Stimulated activated CD8-positive, alpha-beta memory T cell treated with anti-CD3 and anti-CD28 coated beads, Interleukin-7, amount 100 ng/mL, for 4 hours (primary cell): ENCODE measurements at places on chromosomes 1 and 21.

DNA sequence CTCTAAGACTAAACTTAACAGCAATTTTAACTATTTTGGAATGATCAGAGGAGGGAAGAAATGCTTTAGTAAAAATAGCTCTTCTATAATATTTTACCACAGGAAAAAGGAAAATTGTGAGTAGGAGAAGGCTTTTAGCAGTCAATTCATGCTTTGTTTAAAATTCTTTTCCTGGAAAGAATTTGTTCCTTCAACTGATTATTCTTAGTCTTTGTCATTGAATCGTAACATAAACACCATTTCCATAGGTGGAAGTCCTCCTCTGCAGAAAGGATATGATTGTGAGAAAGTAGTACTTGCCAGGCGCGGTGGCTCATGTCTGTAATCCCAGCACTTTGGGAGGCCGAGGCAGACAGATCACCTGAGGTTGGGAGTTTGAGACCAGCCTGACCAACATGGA, 11.9 kb upstream of the ACTA1 start:
- no peak for DNase-seq

GRCh38 chr1:93659822-93660503, 21.7 kb downstream of the BCAR3 start:
- DNase-seq, result no peak

- no peak for DNase-seq
Observed at GRCh38 chr1:21894034-21894881, 42.9 kb downstream of the HSPG2 start.

DNA sequence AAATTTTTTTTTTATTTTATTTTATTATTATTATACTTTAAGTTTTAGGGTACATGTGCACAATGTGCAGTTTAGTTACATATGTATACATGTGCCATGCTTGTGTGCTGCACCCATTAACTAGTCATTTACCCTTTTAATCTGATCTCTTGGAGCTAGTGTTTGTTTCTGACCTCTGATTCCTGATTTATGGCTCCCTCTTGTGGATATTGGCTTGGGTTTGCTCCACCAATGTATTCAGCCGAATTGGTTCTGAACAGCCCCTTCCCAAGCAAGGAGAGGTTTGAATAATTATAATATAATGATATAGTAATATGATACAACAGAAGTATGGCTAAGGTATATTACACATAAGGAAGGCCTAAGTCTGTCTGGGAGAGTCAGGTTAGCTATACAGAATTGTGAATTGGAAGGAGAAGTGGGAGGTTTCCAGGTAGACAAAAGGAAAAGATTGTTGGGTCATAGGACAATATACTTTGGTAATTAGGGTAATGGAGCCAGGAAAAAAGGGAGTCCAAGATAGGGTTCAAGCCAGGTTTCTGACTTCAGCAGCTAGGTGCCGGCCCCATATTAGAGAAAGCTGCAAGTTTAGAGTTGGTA, 53.1 kb upstream of the HMCN1 start:
- no peak for DNase-seq

- DNase-seq, result no peak
Observed at GRCh38 chr1:23763041-23763577, 15.1 kb upstream of the PITHD1 start.

DNA sequence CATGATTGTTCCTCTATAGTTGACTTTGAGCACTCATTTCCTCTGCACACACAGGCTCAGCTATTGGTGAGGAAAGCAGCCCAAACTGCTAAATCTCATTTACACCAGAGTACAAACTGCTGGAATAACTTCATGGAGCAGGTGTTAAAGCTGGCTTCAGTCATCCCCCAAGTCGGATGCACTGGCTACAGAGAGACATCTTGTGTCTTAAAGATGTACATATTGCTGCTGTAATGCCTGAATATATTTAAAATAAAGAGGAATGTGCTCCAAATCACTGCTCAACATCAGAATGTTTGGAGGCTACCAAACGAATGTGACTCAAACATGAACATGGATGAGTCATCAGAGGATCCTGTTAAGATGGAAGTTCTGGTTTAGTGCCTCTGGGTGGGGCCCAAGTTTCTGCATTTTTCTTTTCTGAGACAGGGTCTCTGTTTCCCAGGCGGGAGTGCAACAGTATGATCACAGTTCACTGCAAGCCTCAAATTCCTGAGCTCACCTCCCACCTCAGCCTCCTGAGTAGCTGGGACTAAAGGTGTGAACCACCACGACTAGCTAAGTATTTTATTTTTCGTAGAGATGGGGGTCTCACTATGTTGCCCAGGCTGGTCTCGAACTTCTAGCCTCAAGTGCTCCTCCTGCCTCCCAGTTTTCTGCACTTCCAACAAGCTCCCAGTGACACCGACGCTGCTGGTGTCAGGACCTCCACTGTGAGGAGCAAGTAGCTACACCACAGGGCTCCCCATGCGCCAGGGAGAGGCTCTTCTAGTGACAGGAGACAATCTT, 79.0 kb upstream of the KRTAP19-8 start:
- DNase-seq, result no peak

DNA sequence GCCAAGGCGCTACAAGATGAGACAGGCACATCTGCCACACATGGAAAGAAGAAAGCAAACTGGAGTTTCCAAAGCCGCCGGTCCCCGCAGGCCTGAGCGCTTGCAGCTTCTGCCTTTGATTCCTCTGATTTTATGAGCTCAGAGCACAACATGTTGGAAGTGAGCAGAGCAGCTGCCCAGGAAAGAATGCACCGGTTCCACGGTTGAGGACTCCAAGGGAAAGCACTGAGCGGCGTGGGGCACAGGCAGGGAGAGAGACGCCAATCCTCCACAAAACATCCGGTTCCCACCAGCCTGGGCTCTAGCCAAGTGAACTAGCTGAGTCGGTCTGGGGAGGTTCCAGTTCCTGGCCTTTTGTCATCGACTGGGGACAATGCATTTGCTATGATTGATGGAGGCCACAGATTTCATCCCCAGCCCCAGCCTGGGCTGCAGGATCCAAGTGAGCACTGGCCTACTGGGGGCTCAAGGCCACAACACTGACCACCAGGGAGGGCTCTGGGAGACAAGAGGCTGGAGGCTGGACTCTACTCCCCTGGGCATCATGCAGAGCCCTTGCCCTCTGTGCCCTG, 253.1 kb upstream of the IRF2BP2 start:
- DNase-seq, result no peak

GRCh38 chr1:166302989-166303758, 136.4 kb upstream of the FAM78B start:
- no peak for DNase-seq

DNA sequence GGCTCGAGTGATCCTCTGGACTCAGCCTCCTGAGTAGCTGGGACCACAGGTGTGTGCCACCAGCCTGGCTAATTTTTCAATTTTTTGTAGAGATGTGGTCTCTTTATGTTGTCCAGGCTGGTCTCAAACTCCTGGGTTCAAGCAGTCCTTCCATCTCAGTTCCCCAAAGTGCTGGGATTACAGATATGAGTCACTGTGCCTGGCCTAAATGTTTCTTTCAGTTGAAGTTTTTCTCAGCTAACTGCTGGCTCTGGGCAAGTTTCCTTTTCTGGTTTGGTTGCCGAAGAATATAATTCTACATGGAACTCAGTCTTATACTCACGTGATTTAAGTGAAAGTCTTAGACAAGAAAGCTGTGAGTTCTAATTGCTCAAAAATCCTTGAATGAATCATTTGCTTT, 57.0 kb downstream of the SASS6 start:
- no peak for DNase-seq

DNA sequence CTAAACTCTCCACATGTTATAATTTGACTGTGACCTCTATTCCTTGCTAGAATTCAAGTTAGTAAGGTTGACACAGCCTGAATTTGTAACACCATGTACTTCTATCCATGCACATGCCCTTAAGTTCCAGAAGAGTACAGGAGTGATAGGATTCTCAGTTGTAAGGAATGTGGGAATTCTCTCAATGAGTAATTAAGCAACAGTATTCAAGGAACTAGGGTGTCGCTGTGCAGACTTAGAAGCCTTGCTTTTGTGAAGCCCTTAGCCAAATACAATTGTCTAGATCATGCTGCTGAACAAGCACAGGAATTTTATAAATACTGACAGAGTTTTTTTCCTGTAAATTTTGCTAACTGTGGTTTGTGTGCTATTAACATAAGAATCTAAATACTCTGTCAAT, 276.3 kb upstream of the PTBP2 start:
- DNase-seq, result no peak

DNA sequence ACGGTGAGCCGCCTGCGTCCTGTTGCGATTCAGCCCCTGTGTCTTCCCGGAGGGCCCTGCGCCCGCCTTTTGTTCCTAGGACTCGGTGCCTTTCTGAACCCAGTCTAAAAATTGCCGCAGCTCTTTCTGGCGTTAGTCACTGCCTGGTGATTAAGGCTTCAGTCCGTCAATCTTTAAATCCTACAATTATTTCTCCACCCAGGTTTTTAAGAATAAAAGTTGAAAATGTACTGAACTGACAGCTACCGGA, 16.2 kb upstream of the PDXK start:
- DNase-seq, result no peak

DNA sequence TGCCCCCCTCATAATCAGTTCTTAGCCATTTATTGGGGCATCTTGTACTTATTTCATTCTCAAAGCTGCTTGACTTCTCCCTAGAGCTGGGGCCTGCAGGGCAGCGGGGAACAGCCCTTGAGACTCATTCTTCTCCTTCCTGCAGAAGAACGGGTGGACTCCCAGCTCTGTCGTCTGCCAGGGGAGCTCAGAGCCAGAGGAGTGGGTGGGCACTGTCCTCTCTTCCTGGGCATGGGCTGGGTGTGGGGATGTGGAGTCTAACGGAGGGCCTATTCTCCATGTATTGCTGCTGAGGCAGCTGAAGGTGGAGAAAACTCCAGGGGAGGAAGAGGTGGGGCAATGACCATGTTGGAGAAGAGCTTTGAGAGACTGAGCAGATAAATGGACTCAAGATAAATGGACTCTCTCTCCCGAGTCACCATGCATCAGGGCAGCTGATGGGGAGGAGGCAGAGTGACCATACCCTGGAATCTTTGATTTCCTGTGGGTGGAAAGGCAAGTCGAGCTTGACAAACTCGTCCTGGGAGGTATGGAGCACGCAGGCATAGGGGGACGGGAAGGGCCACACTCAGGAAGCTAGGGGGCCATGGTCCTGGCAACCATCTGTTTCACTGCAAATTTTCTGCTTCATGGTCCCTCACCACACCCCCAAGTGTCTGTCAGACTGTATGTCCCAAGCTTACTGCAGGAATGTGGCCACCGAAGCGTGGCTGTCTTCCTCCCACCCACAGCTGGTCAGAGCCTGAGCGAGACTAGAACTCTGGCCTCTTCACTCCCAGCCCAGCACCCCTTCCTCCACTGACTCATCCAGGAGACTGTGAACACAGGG, 56.9 kb upstream of the ATP2B4 start:
- DNase-seq, result no peak

DNA sequence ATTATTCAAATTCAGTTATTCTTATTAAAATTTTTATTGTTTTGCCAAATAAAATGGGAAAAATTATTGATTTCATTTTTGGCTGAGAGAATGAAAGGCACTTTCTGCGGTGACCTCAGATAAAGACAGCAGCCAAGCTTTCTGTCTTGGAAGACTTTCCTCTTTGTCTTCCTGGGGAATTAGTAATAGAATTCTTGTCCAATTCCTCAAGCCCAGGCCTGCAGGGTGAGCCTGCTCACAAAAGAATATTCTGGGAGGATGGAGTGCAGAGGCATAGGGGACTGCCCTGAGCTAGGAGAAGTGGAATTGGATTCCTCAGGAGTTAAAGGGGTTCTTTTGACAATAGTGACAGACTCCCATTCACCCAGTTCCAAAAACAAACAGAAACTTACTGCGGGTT, 614.5 kb upstream of the ADGRL2 start:
- DNase-seq, result no peak

- DNase-seq, result no peak
Observed at GRCh38 chr1:19734472-19734999, 65.2 kb downstream of the TMCO4 start.
